ENCODE measurements at places on chromosomes 1 and 21. TPM values are rescaled to one million over a fixed set of nuclear protein-coding genes. Genes with fewer than 3 reads are reported as not detected.
A peak's percentile ranks its signal among the peaks of the same experiment; 100 is the strongest.

DNA sequence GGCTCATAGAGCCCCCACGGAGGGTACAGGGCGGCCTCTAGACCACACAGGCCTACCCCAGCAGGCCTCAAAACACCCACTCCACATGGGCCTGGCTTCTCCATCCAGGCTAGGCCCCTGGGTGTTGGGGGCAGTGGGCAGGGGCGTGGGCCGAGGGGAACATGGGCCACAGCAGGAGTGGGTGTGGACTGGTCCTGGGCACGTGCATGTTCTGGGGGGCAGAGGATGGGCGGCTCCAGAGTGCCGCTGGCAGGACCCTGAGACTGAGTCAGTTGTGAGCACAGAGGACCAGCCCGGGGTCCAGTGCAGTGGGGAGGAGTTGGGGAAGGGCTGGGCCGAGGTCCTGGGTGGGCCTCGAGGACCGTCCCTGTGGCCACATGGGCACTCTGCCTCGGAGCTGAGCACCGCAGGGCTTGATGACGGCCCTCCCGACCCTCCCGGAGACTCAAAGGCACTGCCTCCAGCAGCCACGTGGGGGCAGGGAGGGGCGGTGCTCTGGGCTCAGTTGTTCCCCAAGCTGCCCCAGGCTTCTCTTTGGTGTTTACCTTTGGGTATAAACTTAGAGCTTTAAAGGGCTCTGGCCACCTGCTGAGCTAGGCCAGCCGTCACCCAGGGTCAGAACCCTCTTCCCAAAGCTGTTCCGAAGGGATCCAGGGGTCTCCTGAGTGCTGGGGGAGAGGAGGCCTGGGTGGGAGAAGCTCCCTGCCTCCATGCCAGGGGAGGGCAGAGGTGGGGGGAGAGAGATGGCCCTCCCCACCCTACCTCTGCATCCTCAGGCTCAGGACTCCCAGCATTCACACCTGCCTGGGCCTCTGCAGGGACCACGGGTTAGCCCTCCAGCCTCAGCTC lies 79.9 kb downstream of the MORN1 start:
- peaks cover 27% of the 10 kb centered on the region for H3K4me1 ChIP-seq
- H3K27me3 ChIP-seq, result no peaks in the 10 kb centered on the region
- peak; percentile 53 for DNase-seq
- peaks cover 21% of the 10 kb centered on the region for H3K36me3 ChIP-seq

DNA sequence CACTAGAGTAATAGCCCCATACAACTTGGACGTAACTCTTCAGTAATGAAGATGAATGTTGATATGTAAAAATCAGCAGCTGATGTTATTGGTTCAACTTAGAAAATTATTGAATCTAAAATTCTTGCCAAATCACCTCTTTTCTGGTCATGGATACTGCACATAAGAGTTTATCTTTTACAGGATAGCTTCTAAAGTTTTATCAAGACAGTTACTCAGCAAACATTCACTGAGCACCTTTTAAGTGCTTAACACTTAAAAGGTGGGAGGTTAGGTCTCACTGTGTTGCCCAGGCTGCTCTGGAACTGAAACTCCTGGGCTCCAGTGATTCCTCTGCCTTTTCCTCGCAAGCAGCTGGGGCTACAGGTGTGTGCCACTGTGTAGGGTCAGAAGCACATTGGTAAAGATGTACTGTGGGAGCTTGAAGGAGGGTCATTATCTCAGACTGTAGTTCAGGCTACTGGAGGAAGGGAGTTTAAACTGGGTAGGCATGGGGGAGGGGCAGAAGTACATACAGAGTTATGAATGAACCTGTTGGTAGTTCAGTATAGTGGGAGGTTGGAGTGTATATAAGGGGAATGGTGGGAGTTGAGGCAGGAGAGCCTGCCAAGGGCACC lies 2.0 kb downstream of the MPZL1 start:
- H3K4me3 ChIP-seq, result peak overlapping the region; percentile 98
- H3K36me3 ChIP-seq, result no peaks in the 10 kb centered on the region
- H3K27ac ChIP-seq, result no peak overlapping the region
- H3K4me1 ChIP-seq, result no peaks in the 10 kb centered on the region
- no peaks in the 10 kb centered on the region for H3K27me3 ChIP-seq

DNA sequence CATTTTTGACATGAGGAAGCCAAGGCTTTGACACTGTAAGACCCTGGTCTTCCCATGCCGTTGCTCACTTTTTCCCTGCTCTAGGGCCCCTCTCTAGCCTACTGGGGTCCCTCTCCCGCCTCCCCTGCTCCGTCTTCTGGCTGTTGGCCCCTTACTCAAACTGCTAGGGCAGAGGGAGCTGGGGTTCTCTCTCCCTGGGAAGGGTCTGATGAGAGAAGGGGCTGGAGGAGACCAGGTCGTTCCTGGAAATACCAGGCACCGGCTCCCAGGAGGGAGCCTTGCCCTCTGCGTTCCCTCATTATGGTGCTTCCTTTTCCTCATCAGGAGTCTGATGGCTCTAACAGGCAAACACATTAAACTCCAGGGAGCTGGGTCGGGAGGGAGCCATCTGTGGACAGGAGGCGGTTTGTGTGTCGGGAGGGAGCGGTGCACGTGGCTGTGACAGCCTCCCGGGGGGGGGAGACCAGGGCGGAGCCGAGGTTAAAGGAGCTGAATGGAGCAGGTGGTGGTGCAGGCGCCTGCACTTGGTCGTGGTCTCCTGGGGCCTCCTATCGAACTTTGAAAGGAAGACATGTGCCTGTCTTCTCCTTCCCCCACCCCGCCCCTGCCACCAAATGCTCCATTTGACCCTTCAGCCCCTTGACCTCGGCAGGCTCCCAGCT lies 35.4 kb upstream of the LHX4 start:
- no peak for DNase-seq
- no peak overlapping the region for H3K4me3 ChIP-seq
- no peaks in the 10 kb centered on the region for H3K27me3 ChIP-seq

DNA sequence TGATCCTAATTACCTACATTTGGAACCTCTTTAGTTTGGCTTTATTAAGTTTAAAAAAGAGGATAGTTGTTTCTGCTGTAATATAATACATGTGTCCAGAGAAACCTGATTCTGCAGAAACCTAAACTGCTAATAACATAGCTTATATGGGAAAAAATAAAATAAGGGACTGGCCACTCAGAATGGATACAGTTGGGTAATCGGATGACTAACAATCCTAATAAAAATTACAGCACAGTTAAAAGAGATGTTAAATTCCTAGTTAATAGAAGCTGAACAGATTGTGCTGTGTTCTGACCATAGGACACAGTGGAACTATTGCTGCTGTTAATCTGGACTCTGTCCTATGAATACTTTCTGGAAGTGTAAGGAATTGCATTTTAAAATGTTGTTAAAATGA lies 16.0 kb downstream of the ARV1 start:
- H3K36me3 ChIP-seq, result peaks cover 13% of the 10 kb centered on the region
- H3K4me3 ChIP-seq, result no peak overlapping the region
- no peak for DNase-seq
- no peak overlapping the region for H3K27ac ChIP-seq

DNA sequence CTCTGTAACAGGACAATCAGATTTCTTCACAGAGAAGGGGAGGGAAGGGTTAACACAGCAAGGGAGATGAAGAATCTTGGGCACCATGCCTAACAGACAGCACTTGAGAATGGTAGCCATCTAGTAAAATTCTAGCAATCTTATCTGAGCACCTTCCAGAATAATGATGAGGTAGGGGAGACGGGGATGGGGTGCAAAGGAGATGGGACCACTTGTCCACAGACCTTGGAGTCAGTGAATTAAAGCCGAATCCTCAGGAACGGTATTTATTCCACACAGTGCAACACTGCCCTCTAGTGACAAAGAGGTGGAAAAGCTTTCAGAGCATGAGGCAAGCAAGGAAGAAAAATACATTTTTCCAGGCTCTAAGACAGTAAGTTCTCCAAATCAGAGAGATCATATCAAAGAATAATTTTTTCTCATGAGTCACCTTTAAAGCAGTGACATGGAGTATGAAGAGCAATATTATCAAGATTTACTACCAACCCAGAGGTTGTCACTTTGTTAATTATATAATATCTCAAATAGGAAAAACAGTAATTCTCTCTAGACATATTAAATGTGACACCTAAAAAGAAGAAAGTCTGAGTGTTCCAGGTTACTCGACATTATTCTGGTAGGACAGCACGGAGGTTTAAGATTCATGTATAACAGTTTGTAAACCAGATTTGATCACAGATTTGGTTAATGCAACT lies 43.3 kb upstream of the LPAR3 start:
- H3K27ac ChIP-seq, result no peak overlapping the region
- no peaks in the 10 kb centered on the region for H3K36me3 ChIP-seq
- H3K4me1 ChIP-seq, result no peaks in the 10 kb centered on the region
- no peak overlapping the region for H3K4me3 ChIP-seq
- no peaks in the 10 kb centered on the region for H3K27me3 ChIP-seq
- peak; percentile 56 for DNase-seq

DNA sequence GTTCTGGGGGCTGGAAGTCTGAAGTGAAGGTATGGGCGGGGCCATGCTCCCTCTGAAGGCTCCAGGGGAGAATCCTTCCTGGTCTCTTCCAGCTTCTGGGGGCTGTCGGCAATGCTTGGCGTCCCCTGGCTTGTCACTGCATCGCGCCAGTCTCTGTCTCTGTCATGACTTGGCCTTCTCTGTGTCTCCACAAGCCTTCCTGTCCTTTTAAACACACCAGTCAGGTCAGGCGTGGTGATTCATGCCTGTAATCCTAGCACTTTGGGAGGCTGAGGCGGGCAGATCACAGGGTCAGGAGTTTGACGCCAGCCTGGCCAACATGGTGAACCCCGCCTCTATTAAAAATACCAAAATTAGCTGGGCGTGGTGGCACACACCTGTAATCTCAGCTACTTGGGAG lies 125.3 kb downstream of the ACTL8 start:
- H3K36me3 ChIP-seq, result no peaks in the 10 kb centered on the region
- H3K4me3 ChIP-seq, result no peak overlapping the region
- H3K4me1 ChIP-seq, result no peaks in the 10 kb centered on the region

- DNase-seq, result no peak
- H3K4me3 ChIP-seq, result no peak overlapping the region
- H3K27me3 ChIP-seq, result no peaks in the 10 kb centered on the region
- peak overlapping the region; percentile 83 for H3K27ac ChIP-seq
These were observed 35.7 kb downstream of the EDN2 start for GRCh38 chr1:41448821-41449220.

DNA sequence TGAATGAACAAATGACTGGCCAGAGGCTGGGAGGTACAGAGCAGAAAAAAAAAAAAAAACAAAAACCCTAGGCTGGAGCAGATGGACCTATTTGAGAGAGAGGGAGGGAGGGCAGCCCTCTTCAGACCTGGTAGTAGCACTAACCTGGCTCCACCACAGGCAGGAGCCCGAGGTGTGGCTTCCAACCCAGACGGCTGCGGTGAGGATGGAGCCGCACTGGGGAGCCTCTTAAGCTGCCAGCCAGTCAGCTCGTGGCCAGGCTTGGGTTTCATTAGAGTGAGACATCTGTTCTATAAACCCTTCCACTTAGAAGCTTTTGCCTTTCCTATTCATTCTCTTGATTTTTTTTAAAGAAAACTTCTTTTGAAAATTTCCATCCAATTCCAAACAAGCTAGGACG lies 16.8 kb downstream of the LGR6 start:
- no peak overlapping the region for H3K27ac ChIP-seq
- no peaks in the 10 kb centered on the region for H3K36me3 ChIP-seq
- no peaks in the 10 kb centered on the region for H3K27me3 ChIP-seq
- peak; percentile 57 for DNase-seq
- H3K4me3 ChIP-seq, result no peak overlapping the region
- peaks cover 4% of the 10 kb centered on the region for H3K4me1 ChIP-seq

- DNase-seq, result no peak
- H3K4me1 ChIP-seq, result no peaks in the 10 kb centered on the region
- H3K27ac ChIP-seq, result no peak overlapping the region
- no peaks in the 10 kb centered on the region for H3K36me3 ChIP-seq
- no peak overlapping the region for H3K4me3 ChIP-seq
These were observed 37.8 kb upstream of the TLR5 start for GRCh38 chr1:223180731-223181321.

DNA sequence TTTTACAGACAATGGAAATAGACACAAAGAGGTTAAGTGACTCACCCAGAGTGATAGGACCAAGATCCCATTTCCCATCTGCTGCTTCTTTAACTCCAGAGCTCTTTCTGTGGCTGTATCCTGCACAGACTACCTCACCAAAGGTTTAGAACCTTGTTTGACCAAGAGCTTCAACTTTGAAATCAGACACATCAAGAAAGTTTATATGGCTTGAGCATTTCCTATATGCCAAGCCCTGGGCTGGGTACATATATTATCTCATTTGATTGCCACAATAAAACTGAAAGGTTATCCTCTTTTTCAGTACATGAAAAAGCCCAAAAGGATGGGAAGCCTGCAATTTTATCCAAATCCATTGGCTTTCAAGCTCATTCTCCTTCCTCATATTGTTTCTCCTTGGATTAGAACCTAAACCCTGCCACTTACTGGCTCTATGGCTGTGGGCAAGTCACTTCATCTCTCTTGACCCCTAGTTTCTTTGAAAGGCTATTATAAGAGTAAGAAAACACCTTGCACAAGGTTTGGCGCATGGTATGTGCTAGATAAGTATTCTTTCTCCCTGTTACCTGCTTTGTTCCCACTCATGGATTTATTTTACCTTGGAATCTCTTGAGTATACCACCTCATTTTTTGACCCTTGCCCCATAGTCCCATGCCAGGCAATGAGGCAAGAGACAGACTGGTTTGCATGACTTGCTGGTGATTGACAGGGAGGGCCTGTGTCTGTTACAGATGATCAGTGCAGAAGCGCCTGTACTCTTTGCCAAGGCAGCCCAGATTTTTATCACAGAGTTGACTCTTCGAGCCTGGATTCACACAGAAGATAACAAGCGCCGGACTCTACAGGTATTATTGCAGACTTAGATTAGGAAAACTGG lies 34.5 kb upstream of the KCNQ4 start:
- no peaks in the 10 kb centered on the region for H3K4me1 ChIP-seq
- DNase-seq, result no peak

- H3K4me3 ChIP-seq, result no peak overlapping the region
- H3K27ac ChIP-seq, result no peak overlapping the region
- DNase-seq, result no peak
- H3K36me3 ChIP-seq, result no peaks in the 10 kb centered on the region
- no peaks in the 10 kb centered on the region for H3K4me1 ChIP-seq
- H3K27me3 ChIP-seq, result no peaks in the 10 kb centered on the region
These were observed 99.6 kb upstream of the CDC42BPA start for GRCh38 chr1:227417756-227418480.

GRCh38 chr21:29335720-29336119 lies 37.0 kb downstream of the BACH1 start:
- no peak overlapping the region for H3K4me3 ChIP-seq
- H3K4me1 ChIP-seq, result no peaks in the 10 kb centered on the region
- H3K27me3 ChIP-seq, result no peaks in the 10 kb centered on the region

Gene ANKRD65
- total RNA-seq, result 34.9 TPM

Gene ADGRL2
- total RNA-seq, result 34.0 TPM

Gene SPOCD1
- 21.6 TPM for total RNA-seq

Gene CD5L
- total RNA-seq, result not detected

Gene C1orf87
- not detected for total RNA-seq

Gene CPLANE2
- total RNA-seq, result 5.5 TPM

Gene ZBTB48
- 41.3 TPM for total RNA-seq

Gene ABCA4
- 0.85 TPM for total RNA-seq

Gene CELF3
- total RNA-seq, result not detected

Measured in prostate gland (tissue), 2 donors.